Stimulated activated CD4-positive, alpha-beta T cell treated with anti-CD3 and anti-CD28 coated beads, Interleukin-2, amount 100 ng/mL, for 24 hours (primary cell): ENCODE measurements at places on chromosomes 2 and 18.

DNA sequence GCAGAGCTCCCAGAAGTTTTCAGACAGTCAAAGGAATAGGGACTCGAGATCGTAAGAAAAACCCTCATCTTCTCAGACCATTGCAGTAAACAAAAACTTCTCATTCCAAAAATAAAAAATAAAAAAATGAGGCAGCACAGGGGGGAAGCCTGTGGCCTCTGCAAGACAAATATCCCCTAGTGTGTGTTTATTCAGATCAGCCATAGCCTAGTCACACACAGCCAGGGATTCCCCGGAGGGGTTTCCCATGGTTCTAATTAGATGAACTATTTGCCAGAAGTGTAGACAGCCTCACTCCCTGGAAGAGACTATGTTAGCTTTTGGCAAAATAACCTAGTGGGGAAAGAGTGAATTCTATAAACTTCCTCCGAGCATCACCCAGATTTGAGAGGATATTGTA lies 122.9 kb upstream of the KLF7 start:
- no peak for DNase-seq

GRCh38 chr18:36250827-36251226 lies 46.7 kb upstream of the FHOD3 start:
- no peak for DNase-seq

GRCh38 chr18:11673560-11673959 lies 15.5 kb upstream of the GNAL start:
- DNase-seq: no peak

- no peak for DNase-seq
These were observed 72.9 kb downstream of the ZBTB7C start for GRCh38 chr18:48336332-48336731.

GRCh38 chr2:16522031-16522831 lies 143.4 kb downstream of the CYRIA start:
- no peak for DNase-seq

DNA sequence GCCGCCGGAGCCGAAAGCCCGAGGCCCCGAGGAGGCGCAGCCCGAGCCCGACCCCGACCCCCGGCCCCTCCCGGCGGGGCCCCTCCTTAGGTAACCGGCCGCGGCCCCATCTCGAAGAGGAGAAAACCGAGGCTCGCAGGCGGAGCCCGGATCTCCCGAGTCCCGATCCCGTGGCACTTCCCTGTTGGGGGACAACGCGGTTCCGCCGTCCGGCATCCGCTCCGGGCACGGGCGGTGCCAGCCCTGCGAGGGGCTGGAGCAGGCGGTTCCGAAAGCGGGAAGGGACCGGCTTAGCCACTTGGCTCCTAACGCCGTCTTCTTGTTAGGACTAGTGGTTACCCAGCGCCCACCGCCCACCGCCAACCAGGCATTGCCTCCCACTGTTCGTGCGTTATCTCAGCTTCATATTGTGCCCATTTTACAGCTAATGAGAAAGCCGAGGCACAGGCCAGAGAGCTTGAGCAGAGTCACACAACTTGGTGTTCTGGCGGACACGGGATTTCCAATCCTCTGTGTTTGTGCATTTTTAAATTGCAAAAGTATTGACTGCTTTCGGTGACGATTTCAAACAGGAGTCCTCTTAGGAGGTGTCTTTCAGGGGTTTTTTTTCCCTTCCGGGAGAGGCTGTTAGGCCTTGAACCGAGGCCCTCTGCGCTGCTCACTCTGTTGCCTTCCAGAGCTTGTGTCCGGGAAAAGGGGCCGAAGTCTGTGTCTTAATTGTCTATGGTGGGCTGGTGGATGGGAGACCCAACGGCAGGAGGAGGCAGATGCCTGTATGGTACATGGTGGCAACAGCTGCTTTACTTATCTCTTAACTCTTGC lies 562 bp downstream of the CENPA start:
- DNase-seq: no peak

GRCh38 chr18:991441-991840 lies 86.8 kb downstream of the ADCYAP1 start:
- DNase-seq: no peak

DNA sequence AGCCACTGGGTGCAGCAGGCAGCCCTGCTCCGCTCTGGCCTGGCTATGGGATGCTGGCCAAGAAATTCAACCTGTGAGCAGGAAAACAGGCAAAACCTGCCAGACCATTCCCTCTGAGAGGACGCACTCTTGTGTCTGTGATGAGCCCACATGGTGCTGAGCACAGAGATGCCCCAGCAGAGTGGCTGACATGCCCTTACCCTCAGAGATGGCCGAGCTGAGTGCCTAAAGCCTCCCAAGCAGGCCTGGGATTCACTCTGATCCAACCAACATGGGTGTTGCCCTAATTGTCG lies 34.3 kb upstream of the TAF1B start:
- no peak for DNase-seq

DNA sequence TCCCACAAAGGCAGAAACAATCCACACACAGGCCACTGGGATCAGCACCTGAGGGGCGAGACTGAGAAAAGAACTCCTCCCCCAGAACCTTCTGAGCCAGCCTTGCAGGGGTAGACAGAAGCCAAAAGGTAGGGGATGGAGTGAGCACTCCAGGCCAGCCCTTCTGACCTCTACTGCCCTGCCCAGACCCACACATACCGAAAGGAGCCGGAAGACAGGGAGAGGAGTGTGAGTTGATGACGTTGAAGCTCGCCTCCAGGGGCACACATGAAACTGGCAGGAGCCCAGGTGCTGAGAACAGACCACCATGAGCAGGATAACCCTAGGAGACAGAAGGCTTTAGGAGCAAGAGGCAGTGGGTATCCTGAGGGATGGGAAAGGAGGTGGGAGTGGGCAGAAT lies 1.8 kb downstream of the SLC23A3 start:
- DNase-seq: no peak
